D341Med (cell line): ENCODE measurements at places on chromosomes 13 and 19.
A peak's percentile ranks its signal among the peaks of the same experiment; 100 is the strongest.

- DNase-seq = no peak
Observed at GRCh38 chr19:13932149-13932637, 6.0 kb downstream of the PODNL1 start.

DNA sequence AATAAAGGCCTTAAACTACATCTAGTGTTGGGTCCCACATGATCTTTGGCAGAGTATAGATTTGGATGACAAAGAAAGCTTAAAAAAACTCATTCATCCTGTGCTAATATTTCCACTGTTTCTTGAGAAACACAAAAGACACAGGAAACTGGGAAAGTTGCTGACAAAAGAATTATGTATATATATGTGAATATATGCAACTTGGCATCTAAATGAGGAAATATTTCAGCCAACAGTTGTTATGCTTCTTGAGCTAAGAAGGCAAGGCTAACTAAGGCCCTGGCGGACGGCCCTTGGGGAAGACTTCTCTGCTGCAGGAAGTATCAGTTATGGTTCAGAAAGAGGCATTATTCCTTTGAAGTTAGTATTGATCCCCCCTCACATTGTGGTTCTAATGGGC lies 491.8 kb downstream of the DIAPH3 start:
- DNase-seq = no peak

DNA sequence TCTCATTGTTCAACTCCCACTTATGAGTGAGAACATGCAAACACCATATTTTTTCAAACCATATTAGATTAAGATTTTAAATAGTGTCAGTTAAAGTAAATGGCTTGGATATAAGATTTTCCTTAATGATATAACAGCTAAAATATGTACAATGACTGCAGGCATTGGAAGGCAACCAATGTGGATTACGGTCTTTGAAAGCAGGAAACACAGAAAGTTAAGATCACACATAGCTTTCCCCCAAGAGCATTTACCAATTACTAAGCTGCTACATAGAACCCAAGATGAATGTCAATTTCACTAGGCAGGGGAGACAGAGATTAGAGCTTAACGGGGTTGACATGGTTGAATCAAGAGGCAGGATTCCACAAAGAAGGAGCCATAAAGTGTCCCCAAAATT lies 173.2 kb upstream of the TRPC4 start:
- no peak for DNase-seq

- DNase-seq = no peak
Observed at GRCh38 chr13:42101821-42102585, 53.6 kb downstream of the DGKH start.

DNA sequence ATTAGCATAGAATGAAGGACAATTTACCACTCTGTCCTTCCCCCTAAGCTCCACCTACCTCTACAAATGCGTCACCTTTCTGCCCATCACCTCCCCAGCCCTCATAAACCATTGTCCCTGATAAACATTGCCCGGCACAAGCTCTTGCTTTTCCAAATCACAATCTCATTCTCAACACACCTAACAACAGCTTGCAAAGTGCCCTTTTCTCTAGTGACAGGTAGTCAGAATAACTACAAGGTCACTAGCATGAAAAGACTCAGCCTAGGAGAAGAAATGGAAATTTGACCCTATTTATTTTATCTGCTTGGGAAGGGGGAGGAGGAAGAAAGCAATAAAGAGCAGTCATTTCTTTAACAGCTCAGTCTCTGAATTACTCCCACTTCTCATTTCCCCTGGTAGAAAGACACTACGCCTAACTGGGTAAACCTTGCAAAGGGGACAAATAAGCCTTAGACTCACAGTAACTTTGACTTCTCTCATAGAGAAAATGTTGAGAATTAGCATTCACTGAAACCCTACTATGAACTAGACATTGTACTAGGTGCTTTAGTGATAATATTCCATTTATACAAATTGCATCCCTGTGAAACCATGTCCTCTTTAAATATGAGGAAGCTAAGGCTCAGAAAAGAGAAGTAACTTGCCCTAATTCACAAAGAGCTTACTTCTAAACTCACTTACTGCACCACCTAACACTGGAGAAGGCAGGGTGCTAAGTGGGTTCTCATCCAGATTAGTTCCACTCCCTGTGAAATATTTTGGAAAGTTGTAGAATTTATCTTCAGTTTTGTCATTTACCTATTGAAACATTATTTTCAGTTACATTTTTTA lies 116.2 kb upstream of the FNDC3A start:
- no peak for DNase-seq

- DNase-seq = no peak
Observed at GRCh38 chr19:50873056-50873455, at the start of gene KLK2. Gene KLK2, plus strand, starts transcription at chr19:50873439. Its CDS starts 35 bp downstream, at chr19:50873474.

GRCh38 chr19:17086120-17086519 lies 10.5 kb downstream of the MYO9B start:
- no peak for DNase-seq

DNA sequence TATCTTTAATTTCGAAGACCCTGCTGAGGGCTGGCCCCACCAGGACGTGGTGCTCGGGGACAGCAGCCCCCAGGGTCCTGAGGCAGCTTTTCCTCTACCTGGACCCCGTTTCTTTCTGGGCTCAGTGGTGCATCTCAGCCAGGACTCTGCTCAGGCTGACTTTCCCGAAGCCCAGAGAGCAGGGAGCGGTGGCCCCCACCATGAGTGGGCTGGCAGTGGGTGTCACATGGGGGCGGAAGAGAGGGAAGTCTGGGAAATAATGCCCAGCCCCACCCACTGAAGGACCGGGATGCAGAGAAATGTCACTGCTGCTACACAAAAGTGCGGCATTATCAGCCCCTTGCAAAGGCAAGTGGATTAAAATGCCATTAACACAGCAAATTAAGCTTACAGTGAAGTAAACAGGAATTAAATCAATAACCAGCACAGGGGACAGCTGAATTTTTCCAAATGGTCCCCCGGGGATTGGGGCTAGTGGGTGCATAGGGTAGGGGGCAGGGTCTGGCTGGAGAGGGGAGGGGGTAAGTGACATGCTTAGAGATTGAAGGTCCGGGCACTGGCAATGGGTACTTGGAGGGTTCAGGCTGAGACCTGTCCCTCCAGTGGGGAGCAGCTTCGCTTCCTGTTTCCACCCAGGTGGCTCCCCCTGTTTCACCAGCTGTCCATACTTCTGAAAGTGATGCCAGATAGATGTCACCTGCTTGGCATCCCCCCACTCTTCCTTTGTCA lies 177.3 kb downstream of the URI1 start:
- no peak for DNase-seq

- no peak for DNase-seq
Observed at GRCh38 chr19:2242092-2242537, 5.5 kb downstream of the SF3A2 start.

DNA sequence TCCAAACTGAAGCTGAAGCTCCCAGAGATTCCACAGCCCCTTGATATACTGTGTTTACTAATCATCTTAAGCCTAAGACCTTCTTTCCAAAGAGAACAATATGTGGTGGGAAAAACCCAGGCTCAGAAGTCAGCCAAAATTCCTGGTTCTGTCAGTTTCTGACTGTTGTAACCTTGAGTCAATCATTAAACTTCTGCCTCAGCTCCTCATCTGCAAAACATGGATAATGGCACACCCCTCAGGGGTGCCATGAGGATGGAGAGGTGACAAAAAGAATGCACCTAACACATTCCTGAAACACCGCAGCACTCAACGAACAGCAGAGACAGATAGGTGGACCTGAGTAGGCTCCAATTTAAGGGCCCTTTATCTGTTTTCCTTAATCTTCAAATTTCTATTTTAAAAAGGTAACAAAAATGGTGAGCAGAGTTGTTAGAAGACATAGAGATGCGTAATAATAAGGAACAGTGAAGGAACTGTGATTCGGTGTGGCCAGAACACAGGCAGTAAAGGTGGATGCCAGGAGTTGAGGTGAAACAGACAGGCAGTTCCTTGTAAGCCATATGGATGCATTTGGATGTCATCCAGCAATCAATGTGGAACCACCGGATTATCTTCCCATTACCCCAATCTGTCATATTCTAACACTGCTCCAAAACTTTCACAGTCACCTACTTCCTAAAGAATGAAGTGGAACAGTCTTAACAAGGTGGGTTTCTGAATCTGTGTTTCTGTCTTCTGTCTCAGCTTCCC lies 56.6 kb upstream of the DOCK9 start:
- peak; percentile 49 for DNase-seq

- no peak for DNase-seq
Observed at GRCh38 chr19:13463296-13463695, 43.0 kb downstream of the CACNA1A start.

DNA sequence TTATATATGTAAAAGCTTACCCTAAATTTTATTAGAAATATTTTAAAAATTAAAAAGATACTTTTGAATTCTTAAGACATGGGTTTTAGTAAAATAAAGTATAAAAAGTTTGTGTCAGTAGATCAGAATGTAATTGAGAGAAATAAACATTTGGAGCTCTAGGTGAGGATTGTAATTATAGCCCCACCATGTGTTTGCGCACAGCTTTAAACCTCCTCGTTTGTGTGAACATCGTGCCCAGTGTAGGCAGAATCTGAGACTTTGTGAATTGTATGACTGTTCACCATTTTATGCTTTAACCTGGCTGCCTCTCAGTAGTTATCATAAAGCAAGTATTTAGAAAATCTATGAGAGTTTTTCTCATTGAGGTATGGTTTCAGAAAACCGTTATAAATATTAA lies 29.1 kb downstream of the CUL4A start:
- DNase-seq = no peak

DNA sequence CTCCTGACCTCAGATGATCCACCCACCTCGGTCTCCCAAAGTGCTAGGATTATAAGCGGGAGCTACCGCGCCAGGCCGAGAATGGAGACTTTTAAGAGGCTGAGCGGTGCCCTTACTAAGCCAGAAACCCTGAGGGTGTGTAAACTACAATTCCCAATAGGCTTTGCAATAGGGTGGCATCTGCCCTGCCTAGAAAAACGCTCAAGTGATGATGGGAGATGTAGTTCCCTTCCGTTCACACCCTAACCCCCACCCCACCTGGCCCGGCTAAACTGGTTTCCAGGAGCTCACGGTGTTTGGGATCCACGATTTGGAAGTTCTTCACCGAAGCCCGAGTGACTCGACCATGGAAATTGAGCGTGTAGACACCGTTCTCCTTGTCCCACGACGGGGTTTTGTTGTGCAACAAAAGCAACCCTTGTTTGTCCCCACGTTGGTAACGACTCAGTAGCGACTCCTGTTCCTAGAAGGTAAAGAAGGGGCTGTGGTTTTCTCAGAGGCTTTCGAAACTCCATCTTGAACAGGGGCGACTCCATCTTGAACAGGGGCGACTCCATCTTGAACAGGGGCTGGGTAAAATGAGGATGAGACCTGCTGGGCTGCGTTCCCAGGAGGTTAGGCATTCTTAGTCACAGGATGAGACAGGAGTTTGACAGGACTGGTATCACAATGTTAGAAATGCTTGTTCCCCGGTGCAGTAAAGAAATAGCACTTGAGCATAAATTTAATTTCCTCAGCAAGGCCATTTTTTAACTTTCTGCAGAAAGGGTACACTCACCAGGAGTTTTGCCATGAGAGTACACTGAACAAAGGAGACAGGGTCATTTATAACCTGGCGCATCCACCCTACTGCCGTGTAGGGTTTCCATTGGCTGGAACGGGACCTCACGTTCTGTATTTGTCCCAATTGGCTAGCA lies 9.8 kb downstream of the PPP1R15A start:
- peak; percentile 64 for DNase-seq

- DNase-seq = no peak
Observed at GRCh38 chr13:46535825-46536224, 17.1 kb upstream of the LRCH1 start.

DNA sequence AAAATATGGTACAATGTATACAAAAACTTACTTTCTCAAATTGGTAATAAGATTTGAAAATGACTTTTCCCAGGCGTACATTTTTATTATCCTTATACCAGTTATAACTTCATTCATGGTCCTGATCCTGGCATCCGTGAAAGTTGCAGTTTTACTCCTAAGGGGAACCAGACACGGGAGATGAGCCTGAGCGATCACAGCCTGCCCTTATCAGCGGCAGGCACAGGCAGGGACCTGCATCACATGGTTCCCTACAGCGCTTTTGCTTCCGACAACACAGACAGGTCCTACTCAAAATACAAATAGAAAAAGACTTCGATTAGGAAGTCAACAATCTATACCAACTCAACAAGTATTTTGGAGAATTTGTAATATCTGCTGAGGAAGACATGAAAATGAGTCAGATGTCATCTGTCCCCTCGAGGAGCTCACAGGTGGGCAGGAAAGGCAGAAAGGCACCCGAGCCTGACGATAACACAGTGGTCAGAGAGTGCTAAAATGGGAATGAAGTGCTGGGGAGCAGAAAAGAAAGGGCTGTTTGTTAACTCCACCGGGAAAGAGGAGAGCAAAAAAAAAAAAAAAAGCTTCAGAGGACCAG lies 93.4 kb downstream of the ABCC4 start:
- DNase-seq = no peak

GRCh38 chr19:38836983-38837626 lies 5.5 kb upstream of the ECH1 start:
- no peak for DNase-seq

DNA sequence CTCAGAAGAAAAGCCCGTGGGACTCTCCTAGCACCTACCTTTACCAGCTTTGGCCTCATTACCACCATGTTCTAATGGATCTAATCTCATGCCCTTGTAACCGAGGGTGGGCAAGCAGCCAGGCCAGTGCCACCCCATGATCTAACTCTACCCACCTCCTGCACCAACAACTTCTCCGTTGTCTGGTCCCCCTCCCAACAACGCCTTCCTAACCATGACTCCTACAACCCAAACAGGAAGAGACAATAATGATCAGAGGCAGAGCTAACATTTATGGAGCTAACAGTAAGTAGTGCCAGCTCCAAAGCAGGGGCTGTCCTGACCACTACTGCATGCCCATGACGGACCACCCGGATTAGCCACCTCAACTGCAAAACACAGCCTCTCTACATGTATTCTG lies 3.5 kb downstream of the USP12 start:
- no peak for DNase-seq

GRCh38 chr19:5667751-5668271 lies 12.5 kb downstream of the MICOS13 start:
- DNase-seq = no peak

DNA sequence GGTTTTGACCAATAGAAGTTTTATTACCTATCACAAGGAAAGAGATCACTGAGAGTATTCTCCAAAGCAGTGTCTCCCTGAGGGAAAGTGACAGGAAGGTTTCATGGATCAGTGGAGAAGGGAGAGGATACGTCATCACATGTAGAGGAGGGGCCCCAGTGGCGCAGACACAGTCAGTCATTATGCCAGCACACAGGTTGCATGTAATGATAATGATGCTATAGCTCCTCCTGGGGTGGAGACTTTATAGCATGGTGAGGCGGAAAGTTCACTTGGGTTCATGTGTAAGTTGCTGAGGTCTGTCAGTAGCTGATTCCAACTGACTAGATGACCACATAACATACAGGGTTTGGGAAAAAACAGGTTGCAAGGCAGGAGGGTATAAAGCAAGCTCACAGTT lies 88.8 kb downstream of the FNDC3A start:
- DNase-seq = no peak
